ENCODE measurements at places on chromosomes 2 and 18. TPM values are rescaled to one million over a fixed set of nuclear protein-coding genes. Genes with fewer than 3 reads are reported as not detected.
A peak's percentile ranks its signal among the peaks of the same experiment; 100 is the strongest.

DNA sequence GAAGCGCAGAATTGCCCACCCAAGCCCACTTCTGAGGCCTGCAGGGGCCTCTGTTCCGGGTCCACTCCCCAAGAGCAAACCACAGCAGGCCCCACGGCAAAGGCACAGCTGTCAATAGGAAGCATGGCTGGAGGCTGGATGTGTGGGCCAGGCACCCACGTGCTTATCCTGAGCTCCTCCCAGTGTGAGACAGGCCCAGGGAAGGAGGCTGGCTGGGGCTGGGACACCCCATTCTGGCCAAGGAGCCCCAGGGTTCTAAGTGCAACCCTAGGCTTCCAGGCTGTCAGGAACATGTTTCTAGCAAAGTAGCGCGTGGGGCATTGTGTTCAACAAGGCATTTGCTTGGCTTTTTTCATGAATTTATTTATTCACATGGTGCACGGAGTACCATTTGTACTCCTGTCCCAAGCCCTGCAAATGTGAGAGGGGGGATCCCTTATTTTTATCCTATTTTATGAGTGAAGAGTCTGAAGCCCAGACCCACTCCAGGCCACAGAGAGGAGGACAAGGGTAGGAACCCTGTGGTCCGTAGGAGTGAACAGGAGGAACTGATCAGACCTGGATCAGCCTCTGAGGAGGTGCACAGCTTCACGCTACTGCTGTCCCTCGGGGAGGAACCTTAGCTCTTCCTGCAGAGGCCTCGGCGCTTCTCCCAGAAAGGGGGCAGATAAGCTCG lies 6.1 kb upstream of the RAB17 start:
- DNase-seq: no peak

DNA sequence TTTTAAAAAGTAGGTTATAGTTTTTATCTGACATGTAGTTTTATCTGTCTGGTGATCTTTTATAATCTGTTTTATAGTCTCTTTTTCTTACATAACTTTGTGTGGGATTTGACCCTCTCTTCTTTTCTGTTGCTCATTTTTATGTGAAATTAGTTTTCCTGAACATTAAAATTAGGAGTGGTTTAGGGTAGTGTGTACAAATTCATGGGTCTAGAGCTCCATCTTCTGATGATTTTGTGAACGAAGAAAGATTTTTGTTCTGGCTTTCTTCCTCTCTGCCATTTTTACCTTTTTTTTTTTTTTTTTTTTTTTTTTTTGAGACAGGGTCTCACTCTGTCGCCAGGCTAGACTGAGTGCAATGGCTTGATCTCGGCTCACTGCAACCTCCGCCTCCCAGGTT lies 46.6 kb downstream of the SLC30A6 start:
- DNase-seq: no peak

GRCh38 chr18:74610051-74610615 lies 12.5 kb downstream of the ZNF407 start:
- DNase-seq: no peak

- peak; percentile 32 for DNase-seq
Measured at GRCh38 chr2:74146929-74147726, 584 bp downstream of the BOLA3 start.

DNA sequence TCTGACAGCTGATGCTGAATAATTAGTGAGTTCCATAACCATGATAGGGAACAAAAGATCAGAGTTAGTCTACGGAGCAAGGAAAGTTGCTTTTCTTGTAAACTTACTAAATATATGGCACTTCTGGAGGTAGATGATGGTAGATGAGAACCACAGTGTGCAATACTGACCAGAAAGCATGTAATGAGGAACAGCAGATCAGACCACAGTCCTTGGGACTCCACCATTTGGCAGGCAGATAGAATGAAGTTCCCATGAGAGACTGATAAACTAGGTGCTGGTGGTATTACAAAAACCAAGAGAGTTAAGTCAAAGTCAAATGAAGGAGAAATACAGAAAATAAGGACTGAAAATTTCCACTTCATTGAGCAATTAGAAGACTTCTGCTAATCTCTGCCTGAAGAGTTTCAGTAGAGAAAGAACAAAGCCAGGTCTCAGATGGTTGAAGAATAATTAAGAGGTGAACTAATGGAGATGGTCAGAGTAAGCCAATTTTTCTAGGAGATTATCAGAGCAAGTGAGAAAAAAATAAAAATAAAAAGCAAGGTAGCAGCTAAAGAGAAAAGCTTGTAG lies 10.4 kb downstream of the CERKL start:
- no peak for DNase-seq

DNA sequence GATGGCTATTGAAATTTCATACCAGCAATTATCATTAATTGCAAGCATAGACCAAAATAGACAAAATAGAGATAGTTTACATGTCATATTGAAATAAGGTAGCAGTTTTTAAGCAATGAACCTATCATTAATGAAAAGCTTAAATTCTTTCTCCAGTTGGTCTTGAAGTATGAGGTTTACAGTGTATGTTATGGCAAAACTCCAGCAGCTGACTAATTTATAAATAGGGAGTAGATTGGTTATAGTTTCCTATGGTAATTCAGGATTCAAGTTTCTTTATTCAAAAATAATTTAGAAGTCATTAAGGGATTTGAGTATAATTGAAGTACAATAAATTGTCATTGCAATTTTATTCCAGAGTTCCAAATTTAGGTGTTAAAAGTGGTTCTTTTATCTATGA lies 69.6 kb upstream of the COL5A2 start:
- no peak for DNase-seq

The ANKRD39 gene
- 27.8 TPM for total RNA-seq

DNA sequence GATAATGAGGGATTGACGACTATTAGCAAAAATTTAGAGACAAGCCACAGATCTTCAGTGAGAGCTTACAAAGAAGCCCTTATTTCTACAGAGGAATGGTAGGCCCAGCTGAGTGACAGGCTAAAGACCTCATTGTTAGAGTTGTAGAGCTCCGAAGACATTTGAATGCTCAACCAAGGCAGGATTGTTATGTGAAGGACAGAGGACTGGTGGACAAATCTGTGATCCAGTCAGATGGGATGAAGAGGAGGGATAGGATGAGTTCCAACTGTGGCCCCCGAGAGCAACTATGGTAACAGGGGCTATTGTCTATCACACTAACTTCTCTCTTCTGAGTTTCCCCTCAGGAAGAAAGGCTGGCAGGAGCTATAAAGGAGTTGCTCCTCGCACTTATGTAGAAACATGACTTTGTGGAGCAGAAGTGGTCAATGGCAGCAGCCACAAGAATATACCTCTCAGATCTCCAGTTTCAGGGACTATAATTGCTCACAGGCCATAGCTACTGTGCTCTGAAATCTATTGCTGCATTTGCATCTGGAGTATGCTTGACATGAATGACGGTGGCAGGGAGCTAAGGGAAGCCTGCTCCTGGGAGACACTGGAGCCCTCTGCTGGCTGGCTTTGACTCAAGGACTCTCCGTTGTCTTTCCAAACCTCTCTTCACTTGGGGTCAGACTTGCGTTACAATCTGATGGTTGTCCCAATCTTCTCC lies 50.3 kb upstream of the GREB1L start:
- peak; percentile 74 for DNase-seq

The COL5A2 gene
- 51.1 TPM for total RNA-seq

DNA sequence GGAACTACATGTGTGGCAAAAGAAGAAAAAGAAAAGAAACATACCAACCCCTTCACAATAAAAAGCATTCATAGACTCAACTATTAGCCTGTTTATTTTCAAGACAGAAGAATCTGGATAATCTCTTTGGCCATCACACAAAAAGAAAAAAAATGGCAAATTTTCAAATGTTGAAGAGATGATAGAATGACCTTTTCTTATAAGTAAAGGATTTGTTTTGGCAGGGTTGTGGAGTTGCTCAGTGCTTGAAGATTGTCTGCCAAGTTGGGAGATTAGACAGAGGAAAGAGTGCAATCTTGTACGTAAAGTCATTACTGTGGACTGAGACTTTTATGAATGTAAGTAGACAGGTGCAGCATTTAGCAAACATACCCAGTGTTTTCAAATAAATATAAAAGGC lies 18.5 kb upstream of the FAM171B start:
- no peak for DNase-seq

DNA sequence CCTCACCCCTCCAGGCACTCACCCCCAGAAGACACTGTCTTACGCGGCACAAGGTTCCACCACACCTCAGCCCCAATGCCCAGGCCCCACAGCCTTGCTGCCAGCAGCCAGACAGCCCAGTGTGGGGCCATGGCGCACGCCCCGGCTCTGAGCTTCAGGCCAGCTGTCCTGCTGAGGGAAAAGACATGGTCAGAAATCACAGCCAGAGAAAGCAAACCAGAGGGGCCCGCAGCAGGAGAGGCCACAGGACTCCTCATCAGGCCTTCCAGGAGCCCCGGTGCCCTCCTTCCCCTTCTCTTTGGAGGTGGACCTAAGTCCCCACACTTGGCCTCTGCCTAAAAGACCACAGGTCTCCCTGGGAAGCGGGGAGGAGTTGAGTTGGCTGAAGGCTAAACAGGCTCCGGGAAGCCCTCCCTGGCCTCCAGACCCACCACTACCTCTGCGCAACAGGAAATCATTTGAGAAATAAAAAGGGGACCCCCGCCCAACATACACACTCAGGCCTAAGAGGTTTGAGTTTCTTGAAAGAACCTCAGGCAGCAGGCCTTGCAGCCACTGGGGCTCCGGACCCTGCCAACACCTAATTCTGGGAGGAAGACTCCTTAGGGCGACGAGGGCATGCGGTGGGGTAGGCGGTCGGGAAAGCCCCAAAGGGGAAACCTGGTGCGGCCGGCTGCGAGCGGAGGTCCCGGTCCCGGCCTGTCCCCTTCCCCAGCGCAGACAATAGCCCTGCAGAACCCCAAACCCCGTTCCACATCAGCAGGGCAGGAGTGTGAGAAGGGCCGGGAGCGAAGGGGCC lies 1.9 kb downstream of the SEMA4C start:
- no peak for DNase-seq

The IGFBP2 gene
- 451 TPM for total RNA-seq

GRCh38 chr2:43482961-43483360 lies 112.9 kb downstream of the THADA start:
- DNase-seq: no peak
